ENCODE measurements at places on chromosomes 7 and 10.

DNA sequence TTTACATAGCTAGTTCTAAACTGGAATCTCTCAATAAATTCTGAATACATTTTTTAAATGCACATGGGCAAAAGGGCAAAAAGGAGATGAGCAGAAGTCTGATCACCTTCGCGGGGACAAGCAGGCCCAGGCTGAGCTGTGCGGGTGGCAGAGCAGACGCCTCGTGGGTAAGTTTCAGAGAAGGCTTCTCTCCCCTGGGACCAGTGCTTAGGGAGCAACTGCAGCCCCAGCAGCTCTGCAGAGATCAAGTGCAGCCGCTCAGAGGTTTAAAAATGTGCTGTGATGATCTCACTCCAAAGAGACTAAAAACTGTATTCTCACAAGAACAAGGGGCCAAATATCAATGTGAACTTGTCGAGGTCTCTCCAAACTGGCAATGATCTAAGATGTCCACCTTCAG lies 264.3 kb upstream of the RNF32 start:
- no peak for DNase-seq

- DNase-seq, result no peak
Measured at GRCh38 chr7:158228986-158229385, 358.6 kb downstream of the PTPRN2 start.

- no peak for DNase-seq
Measured at GRCh38 chr10:9175200-9175599, 1120.7 kb downstream of the GATA3 start.

- no peak for DNase-seq
Measured at GRCh38 chr7:82404094-82404493, 39.5 kb downstream of the CACNA2D1 start.

DNA sequence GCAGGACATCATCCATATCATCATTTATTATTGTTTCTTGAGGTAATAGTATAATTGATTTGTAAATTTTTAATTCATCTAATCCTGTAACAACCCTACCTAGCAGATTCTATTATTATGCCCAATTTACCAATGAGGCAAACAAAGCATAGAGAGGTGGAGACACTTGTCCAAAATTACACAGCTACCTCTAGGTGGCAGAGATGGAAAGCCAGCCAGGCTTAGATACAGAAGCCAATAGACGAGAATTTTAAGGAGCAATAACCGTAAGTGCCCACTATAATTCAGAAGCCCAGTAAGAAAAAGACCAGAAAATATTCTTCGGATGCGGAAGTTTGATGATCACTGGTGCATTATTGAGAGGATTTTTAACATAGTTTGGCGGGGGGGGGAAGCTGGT lies 54.0 kb downstream of the ANK3 start:
- DNase-seq, result no peak

DNA sequence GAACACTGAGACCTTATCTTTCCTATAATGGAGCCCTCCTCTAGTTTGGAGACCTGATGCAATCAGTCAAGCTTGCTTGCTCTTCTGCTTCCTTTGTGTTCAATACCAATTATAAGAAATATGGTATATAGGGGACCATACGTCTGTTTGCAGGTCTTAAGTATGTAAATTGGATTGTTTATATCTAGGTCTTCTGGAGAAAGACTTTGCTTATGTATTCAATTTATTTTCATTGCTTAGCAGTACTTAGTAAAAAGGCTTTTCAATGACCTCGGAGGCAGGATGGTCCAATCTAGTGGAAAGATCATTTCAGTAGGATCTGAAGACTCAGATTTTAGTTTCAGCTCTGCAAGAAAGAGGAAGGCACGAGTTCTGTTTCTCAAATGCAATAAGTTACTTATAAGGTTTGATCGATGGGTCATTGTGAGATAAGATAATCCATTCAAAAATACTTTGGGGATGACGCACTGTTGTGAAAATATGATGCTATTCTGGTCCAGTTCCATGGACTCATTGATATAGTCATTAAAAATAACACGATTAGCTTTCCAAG lies 571.6 kb downstream of the SH2D4B start:
- DNase-seq, result no peak

DNA sequence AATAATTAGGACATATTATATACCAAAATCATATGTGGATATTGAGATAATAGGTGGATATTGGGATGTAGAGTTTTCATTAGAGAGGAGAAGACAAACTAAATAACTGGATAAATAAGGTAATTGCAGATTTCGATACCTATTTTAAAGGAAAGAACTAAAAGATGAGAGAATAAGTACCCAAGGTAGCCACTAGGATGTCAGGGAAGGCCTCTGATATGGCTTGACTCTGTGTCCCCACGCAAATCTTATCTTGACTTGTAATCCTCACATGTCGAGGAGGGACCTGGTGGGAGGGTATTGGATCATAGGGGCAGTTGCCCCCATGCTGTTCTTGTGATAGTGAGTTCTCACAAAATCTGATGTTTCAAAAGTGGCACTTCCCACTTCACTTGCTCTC lies 44.7 kb upstream of the TMEM229A start:
- DNase-seq, result no peak

GRCh38 chr7:511476-512145 lies 8.0 kb downstream of the PDGFA start:
- DNase-seq, result no peak

GRCh38 chr7:40470817-40471216 lies 336.0 kb downstream of the SUGCT start:
- no peak for DNase-seq

DNA sequence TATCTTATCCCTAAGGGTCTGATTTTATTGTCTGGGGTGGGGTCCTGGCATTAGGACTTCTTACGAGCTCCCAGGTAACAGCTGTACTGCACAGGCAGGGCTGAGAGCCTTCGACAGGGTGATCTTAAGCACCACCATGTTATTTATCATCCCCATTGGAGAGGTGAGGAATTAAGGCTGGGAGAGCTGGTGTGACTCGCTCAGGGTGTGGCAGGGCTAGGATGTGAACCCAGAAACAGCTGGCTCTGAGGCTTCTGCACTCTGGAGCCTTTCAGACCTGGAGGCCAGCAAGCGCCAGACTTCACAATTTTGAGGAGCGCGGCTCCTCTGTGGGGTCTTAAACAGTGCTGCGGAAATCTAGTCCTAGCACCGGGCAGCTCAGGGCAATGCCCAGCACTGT lies 27.4 kb upstream of the NDST2 start:
- no peak for DNase-seq

- DNase-seq, result no peak
Measured at GRCh38 chr7:21076054-21076453, 289.4 kb upstream of the SP8 start.

- DNase-seq, result no peak
Measured at GRCh38 chr7:85781606-85782005, 594.8 kb upstream of the SEMA3D start.

DNA sequence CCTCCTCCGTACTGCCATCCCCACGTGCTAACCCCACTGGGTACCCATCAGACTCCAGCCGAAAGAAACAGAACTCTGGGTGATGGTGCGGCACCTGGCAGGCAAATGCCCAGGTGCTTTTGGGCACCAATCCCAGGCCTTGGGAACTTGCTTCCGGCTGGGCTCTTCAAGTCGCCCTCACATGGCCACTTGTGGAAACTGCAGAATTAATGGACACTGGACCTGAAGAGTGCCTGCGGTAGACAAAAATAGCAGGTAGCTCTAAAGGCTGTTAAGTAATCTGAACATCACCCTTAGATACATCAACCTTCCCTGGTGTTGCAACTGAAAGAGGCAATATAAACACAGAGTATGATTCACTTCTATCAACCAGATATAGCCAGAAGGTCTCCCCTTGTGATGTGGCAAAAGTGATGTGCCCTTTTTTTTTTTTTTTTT lies 644.4 kb downstream of the GRM8 start:
- no peak for DNase-seq

DNA sequence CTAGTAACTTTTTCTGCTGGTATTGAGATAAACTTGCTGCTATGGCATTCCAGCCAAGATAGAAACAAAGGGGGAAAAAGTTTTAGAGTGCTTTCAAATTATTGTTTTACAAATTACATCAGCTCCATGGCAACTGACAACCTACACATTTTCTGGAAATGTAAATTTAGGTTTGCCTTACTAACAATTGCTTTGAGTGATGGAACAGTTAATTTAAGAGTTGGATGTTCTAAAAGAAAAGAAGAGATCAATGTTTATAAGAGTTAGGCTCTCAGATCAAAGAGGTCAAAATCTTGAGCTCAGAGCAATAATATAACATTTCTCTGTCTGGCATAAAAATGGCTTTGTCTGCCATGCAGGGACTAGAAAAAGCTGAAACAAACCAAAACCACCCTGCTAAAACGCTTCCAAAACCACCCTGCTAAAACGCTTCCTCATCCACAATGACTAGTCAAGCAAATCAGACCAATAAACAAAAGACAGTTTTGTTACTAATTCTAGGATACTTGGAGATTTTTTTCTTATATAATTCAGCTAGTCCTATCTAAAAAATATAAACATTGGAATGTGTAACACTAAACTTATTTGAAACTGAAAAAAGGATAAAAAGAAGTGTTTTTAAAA lies 32.3 kb downstream of the ORC5 start:
- DNase-seq, result no peak

DNA sequence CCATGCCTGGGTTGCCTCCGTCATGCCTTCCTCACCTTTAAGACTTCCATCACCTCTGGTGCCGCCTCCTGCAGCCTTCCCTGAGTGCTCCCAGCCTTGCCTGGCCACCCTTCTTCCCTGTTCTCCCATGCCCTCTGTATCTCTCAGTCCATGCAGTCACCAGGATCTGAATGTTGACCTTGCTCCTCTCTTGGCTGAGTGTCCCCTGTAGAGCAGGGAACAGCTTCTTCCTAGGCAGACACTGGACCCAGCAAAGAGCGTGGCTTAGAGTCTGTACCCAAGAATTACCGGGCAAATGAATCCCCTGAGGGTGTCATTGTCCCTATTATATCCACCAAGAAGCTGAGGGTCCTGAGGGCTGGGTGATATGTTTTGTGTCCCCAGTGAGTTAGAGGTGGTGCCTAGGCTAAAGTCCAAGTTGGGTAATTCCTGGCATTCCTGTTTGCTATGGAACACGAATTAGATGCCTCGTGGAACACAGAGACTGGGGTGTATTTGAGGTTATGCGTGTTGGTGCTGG lies 505.6 kb downstream of the RPS24 start:
- no peak for DNase-seq

DNA sequence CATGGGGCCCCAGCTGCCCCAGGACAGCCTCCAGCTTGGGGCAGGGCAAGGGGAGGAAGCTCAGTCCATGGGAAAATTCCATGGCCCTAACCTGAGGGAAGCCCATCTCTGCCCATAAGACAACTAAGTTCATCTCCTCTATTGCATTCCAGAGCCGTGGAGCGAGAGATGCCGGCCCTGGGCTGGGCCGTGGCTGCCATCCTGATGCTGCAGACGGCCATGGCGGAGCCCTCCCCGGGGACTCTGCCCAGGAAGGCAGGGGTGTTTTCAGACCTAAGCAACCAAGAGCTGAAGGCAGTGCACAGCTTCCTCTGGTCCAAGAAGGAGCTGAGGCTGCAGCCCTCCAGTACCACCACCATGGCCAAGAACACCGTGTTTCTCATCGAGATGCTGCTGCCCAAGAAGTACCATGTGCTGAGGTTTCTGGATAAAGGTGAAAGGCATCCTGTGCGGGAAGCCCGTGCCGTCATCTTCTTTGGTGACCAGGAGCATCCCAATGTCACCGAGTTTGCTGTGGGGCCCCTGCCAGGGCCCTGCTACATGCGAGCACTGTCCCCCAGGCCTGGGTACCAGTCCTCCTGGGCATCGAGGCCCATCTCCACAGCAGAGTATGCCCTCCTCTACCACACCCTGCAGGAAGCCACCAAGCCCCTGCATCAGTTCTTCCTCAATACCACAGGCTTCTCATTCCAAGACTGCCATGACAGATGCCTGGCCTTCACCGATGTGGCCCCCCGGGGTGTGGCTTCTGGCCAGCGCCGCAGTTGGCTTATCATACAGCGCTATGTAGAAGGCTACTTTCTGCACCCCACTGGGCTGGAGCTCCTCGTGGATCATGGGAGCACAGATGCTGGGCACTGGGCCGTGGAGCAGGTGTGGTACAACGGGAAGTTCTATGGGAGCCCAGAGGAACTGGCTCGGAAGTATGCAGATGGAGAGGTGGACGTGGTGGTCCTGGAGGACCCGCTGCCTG lies 4.3 kb downstream of the AOC1 start:
- no peak for DNase-seq

DNA sequence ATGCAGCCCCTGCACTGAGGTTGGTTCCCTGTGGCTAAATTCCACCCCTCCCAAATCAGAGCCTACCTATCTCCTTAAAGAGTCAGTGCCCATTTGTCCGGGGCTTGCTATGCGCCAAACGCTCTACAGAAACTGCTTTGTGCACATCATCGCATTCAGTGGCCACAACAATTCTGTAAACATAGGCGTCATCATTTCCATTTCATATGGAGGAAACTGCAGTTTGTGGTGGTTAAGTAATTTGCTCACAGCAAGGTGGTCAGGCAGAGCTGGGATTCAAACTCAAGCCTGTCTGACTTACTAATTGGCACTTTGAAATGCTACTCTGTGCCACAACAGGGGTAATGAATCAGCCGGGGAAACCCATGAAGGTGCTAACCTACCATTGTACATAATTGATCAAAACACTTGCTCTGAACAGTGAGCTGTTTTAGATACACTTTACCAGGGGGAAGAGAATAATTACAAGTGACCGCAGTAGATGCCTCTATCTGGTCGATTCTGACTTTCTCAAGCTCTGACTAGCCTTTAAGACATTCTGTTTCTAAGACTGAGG lies 775.5 kb downstream of the LRMDA start:
- no peak for DNase-seq

DNA sequence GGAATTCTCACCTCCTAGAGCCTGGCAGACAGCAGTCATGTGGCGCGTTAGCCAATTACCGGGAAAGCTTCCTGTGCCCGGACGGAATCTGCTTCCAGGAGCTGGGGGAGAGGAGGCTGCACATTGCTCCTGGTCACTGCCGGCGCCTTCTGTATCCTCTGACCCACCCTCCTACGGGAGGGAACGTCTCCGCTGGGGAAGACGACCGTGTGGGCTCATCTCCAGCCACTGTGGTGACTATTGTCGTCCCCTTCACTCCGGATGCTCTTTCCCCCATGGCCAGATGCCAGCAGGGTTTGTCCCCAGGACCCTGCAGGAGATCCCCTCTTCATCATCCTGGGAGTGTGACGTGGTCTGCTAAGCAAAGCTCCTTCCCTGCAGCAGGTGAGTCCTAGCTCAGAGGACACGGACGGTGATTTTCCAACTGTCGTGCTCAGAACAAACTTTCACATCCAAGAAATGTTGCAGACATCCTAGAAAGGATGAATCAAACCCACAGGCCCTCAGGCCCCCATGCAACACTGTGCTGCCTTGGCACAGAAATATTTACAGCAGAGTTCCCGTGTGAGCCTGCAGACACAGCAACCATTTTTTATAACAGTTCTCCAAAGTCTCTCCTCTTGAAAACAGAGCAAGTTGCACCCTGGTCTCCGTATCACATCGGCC lies 29.6 kb upstream of the FAM20C start:
- DNase-seq, result no peak

- DNase-seq, result no peak
Measured at GRCh38 chr10:28331841-28332240, 29.0 kb upstream of the MPP7 start.
